ENCODE measurements at places on chromosomes 5 and 9. TPM values are rescaled to one million over a fixed set of nuclear protein-coding genes. Genes with fewer than 3 reads are reported as not detected.

Gene SPATA31E1
- not detected for polyA plus RNA-seq

DNA sequence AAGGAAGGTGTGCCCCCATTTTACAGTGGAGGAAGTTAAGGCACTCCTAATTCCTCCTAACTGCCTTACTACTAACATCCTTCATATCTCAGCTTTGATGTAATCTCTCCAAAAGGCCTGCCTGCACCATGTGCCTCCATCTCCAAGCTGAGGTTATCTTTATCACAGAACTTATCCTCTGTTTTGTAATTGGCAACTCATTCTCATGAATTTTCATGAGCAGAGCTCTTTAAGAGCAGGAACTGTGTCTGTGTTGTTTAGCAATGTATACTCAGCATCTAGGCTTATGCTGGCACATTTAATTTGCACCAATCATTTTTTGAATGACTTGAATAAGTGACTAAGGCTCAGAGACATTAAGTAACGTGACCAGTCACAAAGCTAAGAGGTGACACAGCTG, 147.9 kb upstream of the VLDLR start:
- DNase-seq: no peak
- no peak overlapping the region for H3K27ac ChIP-seq
- no peaks in the 10 kb centered on the region for H3K36me3 ChIP-seq
- H3K4me1 ChIP-seq: no peaks in the 10 kb centered on the region

DNA sequence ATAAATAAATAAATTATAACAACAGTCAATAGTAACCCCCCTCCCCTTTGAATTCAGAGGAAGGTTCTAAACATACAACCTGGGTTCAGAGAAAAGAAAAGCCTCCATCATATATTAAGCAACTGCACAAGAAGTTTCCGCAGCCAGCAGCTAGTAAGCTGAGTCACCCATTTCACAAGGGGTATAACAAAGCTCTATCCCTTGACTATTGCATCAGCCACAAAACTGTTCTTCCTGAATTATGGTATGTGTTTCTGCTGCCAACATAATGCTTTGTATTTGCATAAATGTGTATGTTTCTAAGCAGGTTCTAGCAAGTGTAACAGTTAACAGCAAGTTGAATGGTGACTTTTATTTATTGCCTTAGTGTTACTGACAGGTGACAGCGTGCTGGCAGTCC, 6.8 kb upstream of the CEP120 start:
- no peak overlapping the region for H3K4me3 ChIP-seq
- no peaks in the 10 kb centered on the region for H3K4me1 ChIP-seq
- DNase-seq: no peak
- no peaks in the 10 kb centered on the region for H3K36me3 ChIP-seq
- no peaks in the 10 kb centered on the region for H3K27me3 ChIP-seq
- peak overlapping the region; percentile 35 for H3K27ac ChIP-seq

DNA sequence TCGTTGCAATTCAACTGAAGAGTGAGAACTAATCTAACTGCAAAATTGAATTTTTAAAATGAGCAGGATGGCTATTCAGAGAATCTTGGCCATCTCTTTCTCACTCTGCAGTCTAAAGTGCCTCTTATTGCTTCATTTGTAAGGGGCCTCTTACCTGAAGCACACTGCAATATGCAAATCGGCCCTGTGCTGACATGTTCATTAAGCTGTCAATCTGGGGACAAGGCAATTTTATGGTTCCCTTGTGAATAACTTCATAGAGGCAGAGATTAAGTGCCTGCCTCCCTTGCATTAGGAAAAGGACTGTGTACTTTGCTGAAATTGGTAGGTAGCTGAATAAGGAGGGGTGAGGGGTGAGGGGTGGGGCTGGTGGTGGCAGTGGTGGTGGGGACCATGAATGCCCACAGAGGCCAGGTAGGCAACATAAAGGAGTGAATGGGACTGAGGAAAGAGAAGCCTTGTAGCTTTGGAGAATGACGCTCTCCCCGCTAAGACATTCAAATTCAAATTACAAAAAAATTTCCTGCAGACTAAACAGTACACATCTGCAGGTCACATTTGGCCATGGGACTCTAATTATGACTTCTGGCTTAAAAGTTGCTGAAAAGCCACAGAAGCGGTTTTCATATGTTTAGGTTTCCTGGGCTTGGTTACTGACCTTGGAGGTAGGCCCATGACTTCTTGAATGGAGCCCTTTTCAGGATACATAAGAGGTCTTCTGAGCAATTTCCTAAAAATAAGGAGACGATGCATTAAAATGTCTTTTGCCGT, 25.0 kb downstream of the TNFSF8 start:
- no peaks in the 10 kb centered on the region for H3K27me3 ChIP-seq
- no peak overlapping the region for H3K4me3 ChIP-seq
- H3K4me1 ChIP-seq: peaks cover 28% of the 10 kb centered on the region
- no peak for DNase-seq

- H3K36me3 ChIP-seq: no peaks in the 10 kb centered on the region
- DNase-seq: no peak
These were observed 367.7 kb upstream of the PRR16 start for GRCh38 chr5:120096413-120096812.

DNA sequence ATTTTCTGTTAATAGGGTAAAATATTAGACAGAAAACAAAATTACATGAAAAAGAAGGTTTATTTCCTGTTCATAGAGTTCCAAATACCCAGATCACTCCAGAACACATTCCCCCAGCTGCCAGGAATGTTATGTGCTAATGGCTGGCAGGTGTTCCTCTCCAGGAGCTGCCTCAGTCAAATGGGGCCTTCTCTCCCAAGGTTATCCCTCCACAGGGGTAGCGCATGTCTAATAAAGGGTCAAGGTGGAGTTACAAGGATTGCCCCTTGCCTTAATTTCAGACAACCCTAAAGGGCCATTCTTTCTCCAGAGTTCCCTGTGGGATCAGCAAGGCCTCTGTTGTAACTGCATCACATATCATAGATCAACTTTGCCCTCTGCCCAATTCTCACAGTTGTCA, 148.6 kb upstream of the PLPPR1 start:
- H3K27me3 ChIP-seq: no peaks in the 10 kb centered on the region
- H3K4me3 ChIP-seq: no peak overlapping the region
- H3K36me3 ChIP-seq: no peaks in the 10 kb centered on the region
- no peak for DNase-seq
